ENCODE measurements at places on chromosomes 3 and 15.
A peak's percentile ranks its signal among the peaks of the same experiment; 100 is the strongest.

- no peak for DNase-seq
Observed at GRCh38 chr3:19547665-19548464, 386.2 kb downstream of the EFHB start.

DNA sequence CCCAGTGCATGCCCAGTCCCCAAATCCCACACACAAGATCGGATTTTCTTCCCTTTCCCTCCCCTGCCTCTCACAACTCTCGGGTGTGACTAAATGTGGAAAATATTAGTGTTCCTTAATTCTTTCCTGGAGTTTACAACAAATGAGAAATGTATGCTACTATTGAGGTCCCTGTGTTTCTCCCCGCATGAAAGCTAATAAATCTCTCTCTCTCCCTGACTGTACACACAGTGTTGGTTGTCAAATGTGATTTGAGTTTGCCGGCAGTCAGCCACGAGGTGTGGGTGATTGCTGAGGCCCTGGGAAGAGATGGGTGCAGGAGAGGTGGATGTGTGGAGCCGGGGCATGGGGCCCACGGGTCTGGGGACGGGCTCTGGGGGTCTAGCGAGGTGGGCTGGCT lies 161.4 kb upstream of the IQSEC1 start:
- no peak for DNase-seq

DNA sequence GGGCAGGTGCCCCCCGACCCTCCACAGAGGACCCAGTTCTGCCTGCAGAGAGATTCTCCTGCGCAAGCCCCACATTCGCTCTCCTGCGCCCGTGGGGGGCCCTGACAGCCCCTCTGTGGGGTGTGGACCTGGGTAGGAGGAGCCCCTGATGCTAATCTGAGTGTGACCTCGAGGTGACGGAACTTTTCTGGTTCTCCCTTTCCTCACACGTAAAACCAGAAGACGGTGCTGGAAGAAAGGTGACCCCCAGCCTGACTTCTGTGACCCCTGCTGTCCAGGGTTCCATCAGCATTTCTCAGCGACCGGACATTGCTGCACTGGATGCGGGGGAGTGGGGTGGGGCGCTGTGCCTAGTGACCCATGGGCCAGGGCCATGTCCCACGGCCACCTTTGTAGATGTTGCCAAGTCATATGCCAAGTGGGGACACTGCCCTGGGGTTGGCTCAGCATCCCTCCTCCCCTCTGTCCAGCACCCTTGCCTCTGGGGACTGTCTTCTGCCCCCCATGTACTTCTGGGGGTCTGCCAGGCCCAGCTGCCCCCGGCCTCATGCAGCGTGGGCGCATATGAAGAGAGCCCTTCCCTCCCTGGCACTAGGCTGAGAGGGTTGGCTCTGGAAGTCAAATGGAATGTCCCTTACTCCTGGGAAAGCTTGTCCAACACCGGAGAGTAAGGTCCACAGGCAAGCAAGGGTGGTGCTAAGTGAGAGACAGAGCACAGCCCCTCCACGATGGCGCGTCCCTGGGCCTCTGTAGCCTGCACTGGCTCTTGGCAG lies 129.1 kb upstream of the MEF2A start:
- no peak for DNase-seq

DNA sequence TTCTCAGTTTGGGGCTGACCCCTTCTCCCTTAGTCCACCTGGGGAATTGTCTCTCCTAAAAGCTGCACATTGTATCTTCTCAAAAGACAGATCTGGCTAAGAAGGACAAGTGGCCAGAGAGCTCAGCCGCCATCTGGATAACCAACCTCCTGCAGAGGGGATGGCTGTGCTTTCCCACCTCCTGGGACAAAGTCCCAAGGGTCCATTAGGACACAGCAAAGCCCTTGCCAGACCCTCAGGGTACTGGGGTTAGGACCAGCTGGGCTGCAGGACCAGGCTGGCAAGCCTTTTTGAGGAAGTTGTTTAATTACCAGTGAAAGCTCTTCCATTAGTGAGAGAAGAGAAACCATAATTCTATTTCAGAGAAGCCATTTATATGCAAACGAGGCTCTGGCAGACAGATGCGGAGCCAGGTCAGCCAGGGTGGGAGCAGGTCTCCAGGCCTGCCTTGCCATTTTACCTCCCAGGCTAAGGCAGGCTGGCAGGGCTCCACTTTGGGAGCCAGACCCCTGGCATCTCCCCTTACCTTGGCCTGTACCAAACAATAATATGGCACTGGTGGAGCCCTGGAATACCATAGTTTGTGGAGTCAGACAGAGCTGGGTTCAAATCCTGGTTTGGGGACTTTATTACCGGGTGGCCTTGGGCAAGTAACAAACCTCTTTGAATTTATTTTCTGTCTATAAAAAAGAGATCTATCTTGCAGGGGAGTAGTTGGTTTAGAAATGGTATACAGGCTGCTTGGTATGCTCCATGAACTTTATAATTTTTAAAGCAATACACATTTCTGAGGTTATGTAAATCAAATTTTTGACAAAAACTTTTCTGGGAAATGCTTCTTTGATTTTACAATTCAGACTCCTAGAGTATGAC lies 17.9 kb downstream of the SHF start:
- no peak for DNase-seq

- no peak for DNase-seq
Observed at GRCh38 chr15:60508442-60508841, 29.5 kb upstream of the ICE2 start.

DNA sequence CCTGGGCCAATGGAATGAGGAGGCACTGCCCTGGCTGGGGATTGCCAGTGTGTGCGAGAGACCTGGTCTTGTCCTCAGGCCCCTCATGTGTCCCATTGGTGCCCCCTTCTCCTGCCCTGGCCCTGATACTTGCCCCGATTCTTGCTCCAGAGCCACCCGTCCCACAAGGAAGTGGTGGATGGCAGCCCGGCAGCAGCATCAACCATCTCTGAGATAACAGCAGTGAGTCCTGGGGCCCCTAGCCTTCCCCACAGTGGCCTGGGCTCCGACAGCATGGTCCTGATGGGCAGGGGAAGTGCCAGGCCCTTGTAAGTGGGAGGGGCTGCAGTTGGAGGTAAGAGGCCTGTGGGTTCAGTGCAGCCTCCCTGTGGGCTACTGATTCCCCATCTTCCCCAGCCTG lies 15.4 kb downstream of the VILL start:
- no peak for DNase-seq

DNA sequence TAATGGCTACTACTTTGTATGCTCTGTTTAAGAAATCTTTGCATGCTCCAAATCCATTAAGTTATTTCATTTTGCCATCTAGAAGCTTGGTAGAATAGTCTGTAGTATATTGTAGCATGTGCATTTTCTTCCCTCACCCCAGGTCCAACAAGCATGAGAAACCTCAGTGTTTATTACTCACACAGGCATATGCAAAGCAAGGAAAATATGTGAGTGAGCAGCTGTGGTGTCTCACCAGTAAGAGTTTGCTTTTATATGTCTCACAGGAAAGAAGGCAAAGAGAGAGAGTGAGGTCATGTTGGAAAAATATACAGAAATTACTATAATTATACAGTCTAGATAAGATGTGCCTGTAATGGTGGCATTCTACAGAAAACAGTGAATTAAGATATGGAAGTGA lies 312.5 kb downstream of the C3orf38 start:
- DNase-seq = no peak

GRCh38 chr3:193129607-193130006 lies 111.4 kb upstream of the PLAAT1 start:
- no peak for DNase-seq

DNA sequence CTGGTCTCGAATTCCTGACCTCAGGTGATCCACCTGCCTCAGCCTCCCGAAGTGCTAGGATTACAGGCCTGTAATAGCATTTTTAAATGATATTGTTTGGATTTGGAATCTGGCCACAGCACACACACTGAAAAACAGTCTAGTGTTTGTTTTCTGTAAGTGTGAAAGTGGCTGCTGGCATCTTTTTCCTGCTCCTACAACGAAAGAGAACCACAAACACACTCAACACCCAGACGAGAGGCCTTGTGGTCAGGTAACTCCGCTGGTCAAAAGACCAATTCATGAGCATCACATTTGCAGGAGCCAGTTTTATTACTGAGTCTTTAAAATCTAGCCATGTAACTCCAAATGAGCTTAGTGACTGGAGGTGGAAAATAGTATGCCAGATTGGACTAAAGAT lies 50.2 kb downstream of the IMPG2 start:
- no peak for DNase-seq

GRCh38 chr3:71121429-71122167 lies 461.9 kb downstream of the FOXP1 start:
- DNase-seq = no peak

- no peak for DNase-seq
Observed at GRCh38 chr3:161454615-161455014, 42.0 kb upstream of the OTOL1 start.

DNA sequence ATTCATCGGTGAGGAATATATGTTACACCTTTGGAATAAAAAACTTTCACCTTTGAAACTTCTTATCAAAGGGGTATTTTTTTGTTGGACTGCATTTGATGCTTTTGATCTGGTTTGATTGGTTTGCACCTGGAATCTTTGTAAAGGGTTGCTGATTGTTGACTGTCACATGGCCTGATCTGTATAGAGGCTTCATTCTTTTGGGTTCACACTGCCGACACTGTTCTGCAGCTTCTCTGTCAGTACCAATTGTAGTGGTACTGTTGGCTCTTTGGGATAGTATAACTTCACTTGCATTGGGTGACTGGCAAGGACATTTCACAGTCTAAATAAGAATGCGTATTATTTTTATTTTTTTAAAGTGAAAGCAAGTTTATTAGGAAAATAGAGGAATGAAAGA lies 155.7 kb downstream of the DOCK3 start:
- DNase-seq = no peak

- DNase-seq = no peak
Observed at GRCh38 chr3:177833332-177833731, 636.0 kb upstream of the TBL1XR1 start.

GRCh38 chr3:115478359-115478758 lies 145.0 kb upstream of the GAP43 start:
- no peak for DNase-seq

GRCh38 chr3:66362541-66362941 lies 138.3 kb downstream of the LRIG1 start:
- no peak for DNase-seq

DNA sequence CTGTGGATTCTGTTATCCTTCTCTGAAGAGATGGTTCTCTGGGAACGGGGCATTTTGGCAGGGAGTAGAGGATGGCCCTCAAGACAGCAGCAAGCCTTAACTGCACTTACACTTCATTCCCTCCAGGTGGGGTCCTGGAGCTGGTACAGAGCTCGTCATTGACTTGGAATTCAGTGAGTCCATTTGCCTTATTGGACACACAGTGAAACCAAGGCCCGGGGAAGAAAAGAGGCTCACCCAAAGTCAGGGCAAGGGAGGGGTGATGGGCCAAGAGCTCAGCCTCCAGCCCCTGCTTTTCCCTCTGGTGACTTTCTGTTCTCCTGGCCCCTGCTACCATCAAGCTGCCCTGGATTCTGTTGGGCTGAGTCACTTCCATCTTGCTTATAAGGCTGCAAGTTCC lies 125.6 kb downstream of the ETFA start:
- peak; percentile 22 for DNase-seq

- DNase-seq = no peak
Observed at GRCh38 chr15:98923171-98923570, 84.4 kb downstream of the PGPEP1L start.

GRCh38 chr3:97481416-97481815 lies 283.1 kb upstream of the ARL6 start:
- no peak for DNase-seq

GRCh38 chr15:64856429-64857145 lies 14.9 kb downstream of the PLEKHO2 start:
- DNase-seq = no peak

- DNase-seq = no peak
Observed at GRCh38 chr15:76447728-76448441, 111.3 kb downstream of the ISL2 start.
